ENCODE measurements at places on chromosomes 7 and 10.
A peak's percentile ranks its signal among the peaks of the same experiment; 100 is the strongest.

- no peak for DNase-seq
These were observed 28.0 kb downstream of the TMEM120A start for GRCh38 chr7:75966190-75966961.

GRCh38 chr10:116654816-116655215 lies 34.1 kb downstream of the PNLIPRP2 start:
- no peak for DNase-seq

DNA sequence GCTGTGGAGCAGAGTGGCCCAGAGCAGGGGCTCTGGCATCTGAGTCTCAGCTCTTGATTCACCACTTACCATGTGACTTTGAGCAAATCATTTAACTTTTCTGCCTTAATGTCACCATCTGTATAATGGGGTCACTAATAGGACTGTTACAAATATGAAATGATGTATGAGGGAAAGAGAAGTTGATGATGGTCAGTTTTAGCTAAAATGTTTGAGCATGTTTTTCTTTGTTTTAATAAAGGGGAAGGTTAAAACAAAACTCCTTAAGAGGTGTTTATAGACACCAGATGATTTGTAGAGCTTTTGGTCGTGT lies 81.0 kb downstream of the CCNY start:
- no peak for DNase-seq

- peak; percentile 62 for DNase-seq
These were observed 50.4 kb upstream of the PPP2R2D start for GRCh38 chr10:131850383-131850870.

DNA sequence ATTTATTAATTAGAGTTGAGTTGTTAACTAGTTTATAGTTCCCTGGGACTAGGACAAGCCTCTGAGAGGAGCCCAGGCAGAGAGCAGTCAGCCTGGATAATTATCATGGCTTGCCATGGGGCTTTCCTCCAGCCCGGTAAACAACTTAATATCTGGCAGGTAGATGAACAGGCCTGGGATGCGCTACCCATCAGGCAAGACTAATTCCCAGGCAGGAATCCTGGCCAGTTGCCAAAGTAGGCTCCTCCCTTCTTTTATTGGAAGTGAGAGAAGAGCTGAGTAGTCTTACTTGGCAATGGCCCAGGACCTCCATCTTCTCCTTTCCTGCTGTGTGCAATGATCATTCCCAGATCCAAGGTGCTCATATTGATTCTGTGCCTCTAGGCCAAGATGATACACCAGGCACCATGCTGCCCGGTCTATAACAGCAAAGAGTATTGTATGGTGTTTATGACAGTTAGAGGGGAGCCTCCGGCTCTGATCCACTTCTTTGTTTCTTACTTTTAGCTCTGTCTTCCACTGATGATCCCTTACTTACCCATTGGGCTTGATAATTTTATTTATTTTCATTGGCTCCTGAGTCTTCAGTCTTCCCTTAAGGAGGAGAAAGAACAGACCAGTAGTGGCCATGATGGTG lies 408.7 kb downstream of the REEP3 start:
- DNase-seq = no peak

DNA sequence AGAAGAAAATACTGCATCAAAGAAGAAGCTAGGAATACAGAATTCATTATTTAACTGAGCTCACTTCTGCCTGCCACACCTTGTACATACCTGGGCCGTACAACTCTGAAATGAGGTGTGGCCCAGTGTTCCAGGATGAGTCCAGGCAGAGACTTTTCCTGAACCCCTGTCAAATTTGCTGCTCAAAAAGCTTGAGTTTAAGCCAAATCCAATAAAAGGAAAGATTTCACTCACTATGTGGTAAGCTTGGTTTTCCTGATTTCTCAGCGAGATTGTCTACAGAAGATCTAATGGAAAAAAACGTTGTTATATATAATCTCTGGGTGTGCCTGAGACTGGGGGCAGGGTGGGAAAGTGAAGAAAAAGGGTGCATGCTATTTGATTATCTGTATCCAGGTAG lies 72.1 kb upstream of the EGFR start:
- no peak for DNase-seq

GRCh38 chr7:151586531-151587260 lies 67.0 kb upstream of the RHEB start:
- no peak for DNase-seq

- DNase-seq = peak; percentile 37
These were observed 224.6 kb upstream of the NRP1 start for GRCh38 chr10:33559105-33559504.

GRCh38 chr7:74452748-74453321 lies 871 bp upstream of the GTF2IRD1 start:
- peak; percentile 90 for DNase-seq

DNA sequence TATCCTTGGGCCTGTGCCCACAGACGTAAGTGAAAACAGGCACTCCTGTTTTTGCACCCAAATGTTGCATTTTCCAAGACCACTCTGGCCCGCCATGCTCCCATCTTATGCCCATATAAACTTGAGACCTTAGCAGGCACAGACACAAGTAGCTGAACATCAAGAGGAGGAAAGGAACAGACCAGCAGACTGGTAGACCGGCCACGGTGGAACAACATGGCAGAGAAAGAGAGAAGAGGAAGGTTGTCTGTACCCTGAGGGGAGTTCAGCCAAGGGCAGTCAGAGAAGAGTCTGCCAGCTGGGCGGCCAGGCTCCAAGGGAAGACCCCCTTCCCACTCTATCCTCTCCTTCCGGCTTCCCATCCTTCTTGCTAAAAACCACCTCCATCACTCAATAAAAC lies 85.3 kb downstream of the GPR37 start:
- no peak for DNase-seq

DNA sequence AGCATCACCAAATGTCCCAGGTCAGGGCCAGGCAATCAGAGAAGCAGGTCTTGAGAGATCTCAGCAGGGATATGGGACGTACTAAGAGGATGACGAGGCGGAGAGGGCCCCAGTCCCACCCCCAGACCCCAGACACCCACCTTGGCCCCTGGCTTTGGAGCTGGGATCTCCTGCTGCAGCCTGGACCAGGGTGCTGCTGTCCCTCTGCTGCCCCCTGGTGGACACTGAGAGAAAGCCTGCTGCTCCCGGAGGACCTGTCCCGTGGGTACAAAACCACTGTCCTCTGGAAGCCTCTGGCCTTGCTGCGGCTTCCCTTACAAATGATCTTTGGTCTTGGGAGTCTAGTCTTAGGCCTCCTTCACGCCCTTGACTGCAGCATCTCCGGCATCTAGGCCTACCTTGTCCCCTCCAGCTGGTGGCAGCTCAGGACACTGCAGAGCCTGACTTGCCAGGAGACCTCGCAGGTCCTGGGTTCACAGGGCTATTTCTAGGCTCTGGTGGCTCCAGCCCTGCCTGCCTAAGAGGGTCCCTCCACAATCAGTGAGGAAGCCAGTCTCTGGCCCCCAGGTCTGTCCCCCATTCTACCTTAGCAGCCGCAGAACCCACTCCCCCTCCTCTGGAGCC lies 97.1 kb downstream of the RGS10 start:
- DNase-seq = peak; percentile 70

DNA sequence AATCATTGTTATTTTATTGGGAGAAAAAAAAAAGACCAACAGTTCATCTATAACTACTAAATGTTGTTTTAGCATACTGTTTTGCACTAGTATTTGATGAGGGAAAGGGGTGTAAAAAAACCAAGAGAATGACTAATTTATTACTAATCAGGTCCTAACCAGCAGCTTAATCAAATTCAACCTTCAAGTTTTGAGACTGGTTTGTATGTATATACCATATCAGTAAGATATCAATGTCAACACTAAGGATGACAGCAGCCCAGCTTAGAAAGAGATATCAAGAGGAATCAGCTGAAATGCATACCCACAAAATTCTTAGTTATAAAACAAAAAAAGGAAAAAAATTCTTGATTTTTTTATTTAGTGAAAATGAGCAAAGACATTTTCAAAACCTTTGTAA lies 122.6 kb downstream of the KMT2C start:
- no peak for DNase-seq

GRCh38 chr10:69345402-69345801 lies 67.1 kb downstream of the HK1 start:
- DNase-seq = no peak

- no peak for DNase-seq
These were observed 61.5 kb downstream of the RAMP3 start for GRCh38 chr7:45219130-45219529.

- no peak for DNase-seq
These were observed 141.1 kb downstream of the CCSER2 start for GRCh38 chr10:84469470-84469869.

- no peak for DNase-seq
These were observed 17.9 kb downstream of the AFAP1L2 start for GRCh38 chr10:114386452-114386851.

DNA sequence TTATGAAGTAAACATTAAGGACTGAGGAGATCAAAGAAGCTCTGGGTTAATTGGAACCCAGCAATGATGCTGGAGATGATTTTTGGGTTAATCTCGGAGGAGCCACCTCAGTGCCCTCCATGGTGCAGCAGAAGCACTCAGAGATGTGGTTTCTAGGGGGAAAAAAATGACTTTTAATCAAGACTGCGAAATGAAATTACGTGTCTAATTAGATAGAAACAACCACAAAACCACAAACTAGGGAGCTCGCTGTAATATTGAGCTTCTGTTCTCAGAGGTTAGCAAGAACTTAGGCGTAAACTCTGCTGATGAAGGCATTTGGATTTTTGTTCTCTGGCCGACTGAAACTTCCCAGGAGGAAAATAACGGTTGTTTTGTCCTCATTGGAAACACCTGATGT lies 319.0 kb downstream of the GRID1 start:
- no peak for DNase-seq

DNA sequence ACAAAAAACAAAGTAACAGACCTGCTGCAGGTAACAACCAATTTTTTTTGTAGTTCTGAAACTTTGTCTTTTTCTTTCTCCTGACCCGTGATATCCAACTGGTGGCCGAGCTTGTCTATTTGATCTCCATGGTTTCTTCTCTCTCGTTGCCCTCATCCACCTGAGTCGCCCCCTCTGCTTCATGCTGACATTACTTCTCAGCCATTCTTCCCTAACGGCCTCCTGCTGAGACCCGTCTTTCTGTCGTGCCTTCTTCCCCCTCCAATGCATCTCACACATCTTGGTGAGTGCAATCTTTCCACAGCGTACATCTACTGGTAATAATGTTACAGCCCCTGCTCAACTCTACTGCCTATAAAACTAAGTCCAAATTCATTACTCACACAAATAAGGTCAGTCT lies 352.9 kb downstream of the RNLS start:
- no peak for DNase-seq

- peak; percentile 33 for DNase-seq
These were observed 127.4 kb upstream of the AGR3 start for GRCh38 chr7:17009007-17009719.

GRCh38 chr10:69093933-69094332 lies 6.0 kb downstream of the SRGN start:
- DNase-seq = peak; percentile 47

DNA sequence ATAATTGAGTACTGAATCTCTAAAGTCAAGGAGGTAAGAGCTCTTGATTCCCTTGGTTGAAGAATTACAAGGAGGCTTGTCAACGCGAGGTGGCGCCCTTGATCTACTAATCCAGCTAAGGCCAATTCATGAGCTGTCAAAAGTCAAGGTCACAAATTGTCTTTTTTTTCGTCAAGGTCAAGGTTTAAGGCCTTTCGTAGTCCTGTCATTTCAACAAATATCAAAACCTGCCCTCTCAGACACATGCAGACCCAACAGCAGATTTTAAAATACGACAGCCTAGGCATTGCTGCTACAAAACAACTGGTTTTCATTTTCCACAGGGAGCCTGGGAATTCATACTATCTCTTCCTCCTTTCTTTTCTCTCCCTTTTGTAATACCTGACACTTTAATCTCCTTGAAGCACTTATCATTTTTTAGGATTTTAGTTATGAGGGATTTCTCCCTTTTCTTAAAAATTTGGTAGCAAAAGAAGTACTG lies 3.6 kb downstream of the HOXA13 start:
- DNase-seq = peak; percentile 83

DNA sequence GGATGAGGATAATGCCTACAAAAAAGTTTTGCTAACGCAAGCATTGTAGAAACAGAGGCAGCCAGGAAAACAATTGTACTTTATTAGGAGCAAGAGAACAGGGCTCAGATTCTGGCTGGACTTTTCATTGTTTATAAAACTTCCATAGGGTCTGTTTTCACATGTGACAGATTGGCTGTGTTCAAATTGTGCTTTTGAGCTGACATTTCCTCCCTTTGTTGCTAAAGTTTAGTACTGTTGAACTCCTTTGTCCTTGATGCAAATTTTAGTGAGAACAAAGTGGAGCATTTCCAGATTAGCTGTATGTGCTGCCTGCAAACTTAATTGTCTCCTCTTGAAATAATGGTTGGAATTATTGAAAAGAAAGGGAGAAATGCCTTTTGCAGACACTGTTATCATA lies 221.0 kb upstream of the FZD1 start:
- no peak for DNase-seq

GRCh38 chr7:4830176-4830575 lies 31.7 kb downstream of the PAPOLB start:
- peak; percentile 24 for DNase-seq

GRCh38 chr7:107166736-107167426 lies 1.9 kb upstream of the HBP1 start:
- DNase-seq = peak; percentile 48

DNA sequence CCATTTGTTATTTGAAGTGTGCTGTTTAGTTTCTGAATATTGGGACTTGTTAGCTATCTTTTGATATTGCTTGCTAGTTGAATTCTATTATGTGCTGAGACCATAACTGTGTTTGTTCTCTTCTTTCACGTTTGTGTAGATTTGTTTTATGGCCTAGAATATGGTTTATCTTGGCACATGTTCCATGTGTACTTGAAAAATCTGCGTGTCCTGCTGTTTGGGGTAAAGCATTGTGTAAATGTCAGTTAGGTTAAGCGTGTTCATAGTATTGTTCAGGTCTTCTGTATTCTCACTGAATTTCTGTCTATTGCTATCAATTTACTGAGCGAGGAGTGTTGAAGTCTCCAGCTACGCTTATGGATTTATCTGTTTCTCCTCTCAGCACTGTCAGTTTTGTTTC lies 19.4 kb downstream of the MMP21 start:
- no peak for DNase-seq

- no peak for DNase-seq
These were observed 1.1 kb downstream of the ARHGAP12 start for GRCh38 chr10:31927565-31927883.

GRCh38 chr10:50929670-50930069 lies 44.2 kb upstream of the A1CF start:
- no peak for DNase-seq

DNA sequence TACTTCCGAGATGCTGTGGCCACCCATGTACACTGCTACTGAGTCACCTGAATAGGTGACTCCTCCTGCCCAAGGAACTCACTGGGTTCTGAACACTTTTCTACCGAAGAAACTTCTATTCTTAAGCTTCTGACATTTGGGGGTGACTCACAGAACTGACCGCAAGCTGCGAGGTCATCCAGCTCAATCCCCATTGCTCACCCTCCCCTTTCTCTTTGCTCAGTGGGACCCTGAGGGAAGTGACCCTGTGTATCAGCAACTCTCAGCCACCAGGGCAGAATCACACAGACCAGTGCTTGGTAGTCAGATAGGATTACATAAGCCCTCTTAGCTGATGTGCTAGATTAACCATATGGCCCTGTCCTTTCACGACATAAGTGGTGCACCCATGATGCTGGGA lies 46.3 kb downstream of the INSYN2A start:
- peak; percentile 37 for DNase-seq
